SK-N-MC (cell line): ENCODE measurements at places on chromosomes 7 and 10.

DNA sequence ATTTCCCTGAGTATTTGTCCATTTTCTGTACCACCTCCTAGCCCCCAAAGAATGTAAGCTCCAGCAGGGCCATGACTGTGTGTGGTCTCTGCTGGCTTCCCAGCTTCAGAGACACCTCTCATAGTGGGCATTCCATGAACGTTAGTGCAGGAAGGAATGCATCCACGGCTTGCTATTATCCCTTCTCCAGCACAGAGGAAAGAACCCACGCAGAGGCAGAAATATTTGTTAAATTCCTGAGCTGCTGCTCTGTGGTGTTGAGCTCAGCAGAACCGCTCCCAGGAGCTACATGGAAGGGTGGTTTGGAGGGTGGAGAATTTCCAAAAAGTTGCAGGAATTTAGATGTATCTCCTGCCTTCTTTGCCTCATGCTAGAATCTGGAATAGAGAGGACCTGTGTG is 275.2 kb downstream of the POU6F2 start:
- no peak for DNase-seq

- DNase-seq: no peak
These were observed 181.6 kb upstream of the NFE2L3 start for GRCh38 chr7:25970356-25970755.

DNA sequence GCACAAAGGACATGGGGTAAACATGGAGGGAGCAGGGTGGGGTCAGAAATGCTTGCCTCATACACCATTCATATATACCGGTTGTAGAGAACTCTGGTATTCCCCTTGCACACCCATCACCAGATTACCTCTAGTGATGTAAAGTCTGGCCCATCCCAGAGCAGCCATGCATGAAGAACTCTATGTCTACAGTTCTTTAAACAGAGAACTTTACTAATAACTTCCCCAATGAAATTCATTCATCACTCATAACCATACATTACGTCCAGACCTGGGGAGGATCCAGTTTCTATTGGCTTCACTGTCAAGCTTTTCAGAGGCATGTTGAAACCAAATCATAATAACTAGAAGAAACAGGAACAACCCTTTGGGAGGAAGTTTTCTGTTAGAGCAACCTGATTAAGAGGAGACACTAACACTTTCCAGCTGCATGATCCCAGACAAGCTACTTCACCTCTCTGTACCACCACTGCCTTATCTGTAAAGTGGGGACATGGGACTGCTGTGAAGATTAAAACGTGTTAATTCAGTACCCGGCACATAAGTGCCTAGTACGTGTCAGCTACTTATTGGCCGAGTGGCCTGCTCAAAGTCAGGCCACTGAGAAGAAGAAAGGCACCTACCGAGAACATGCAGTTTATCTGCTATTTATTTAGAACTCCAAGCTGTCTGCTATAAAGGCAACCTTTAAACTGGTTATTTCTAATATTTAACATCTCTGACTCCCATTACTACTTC is 59.7 kb downstream of the IGF2BP3 start:
- no peak for DNase-seq

DNA sequence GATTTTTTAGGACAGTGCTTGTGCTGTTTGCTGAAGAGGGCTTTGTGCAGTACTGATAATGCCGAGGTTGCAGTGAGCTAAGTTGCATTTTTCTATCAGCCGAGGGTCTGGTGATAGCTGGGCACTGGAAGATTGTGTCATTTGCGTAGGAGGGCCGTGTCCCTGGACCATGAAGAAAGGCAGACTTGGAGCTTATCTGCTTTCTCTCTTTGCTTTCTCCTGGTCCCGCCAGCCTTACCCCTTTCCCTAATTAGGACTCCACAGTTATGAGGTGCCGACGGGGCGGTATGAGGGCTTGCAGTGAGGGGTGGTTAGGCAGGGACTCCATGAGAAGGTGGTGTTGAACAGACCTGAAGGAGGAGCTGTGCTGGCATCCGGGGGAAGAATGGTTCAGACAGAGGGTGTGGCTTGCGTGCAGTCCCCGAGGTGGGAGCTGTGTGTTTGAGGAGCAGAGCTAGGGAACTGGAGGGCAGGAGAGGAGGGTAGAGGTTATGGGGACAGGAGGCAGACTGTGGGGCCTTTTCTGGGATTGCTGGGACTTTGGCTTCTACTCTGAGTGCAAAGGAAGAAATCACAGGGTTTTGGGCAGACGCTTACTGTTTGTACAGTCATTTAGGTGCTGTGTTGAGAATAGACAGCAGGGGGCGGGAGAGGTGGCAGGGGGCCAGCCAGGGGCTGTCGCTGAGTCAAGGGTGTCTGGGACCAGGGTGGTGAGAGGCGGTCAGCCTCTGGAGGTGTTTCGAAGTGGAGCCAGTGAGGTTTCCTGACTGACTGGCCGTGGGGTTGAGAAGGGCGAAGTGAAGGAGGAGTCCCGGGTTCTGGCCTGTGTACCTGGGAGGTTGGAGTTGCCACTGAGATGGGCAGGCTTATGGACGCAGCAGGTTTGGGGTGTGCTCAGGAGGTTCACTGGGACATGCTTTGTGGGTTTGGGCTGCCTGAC is 43.4 kb downstream of the PRF1 start:
- DNase-seq: no peak

DNA sequence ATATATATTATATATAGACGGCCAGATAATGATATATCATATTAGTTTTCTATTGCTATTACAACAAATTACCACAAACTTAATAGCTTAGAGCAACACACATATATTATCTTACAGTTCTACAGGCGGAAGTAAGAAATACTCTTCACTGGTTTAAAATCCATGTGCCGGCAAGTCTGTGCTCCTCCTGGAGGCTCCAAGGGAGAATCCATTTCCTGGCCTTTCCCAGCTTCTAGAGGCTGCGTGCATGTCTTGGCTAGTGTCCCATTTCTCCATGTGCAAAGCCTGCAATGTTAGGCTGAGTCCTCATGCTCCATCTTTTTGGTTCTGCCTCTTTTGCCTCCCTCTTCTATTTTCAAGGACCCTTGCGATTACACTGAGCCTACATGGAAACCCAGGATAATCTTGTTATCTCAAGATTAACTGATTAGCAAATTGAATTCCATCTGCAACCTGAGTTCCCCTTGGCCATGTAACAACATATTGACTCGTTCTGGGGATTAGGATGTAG is 23.9 kb upstream of the PNLIPRP3 start:
- no peak for DNase-seq

- no peak for DNase-seq
These were observed 116.2 kb downstream of the HBP1 start for GRCh38 chr7:107284911-107285479.

DNA sequence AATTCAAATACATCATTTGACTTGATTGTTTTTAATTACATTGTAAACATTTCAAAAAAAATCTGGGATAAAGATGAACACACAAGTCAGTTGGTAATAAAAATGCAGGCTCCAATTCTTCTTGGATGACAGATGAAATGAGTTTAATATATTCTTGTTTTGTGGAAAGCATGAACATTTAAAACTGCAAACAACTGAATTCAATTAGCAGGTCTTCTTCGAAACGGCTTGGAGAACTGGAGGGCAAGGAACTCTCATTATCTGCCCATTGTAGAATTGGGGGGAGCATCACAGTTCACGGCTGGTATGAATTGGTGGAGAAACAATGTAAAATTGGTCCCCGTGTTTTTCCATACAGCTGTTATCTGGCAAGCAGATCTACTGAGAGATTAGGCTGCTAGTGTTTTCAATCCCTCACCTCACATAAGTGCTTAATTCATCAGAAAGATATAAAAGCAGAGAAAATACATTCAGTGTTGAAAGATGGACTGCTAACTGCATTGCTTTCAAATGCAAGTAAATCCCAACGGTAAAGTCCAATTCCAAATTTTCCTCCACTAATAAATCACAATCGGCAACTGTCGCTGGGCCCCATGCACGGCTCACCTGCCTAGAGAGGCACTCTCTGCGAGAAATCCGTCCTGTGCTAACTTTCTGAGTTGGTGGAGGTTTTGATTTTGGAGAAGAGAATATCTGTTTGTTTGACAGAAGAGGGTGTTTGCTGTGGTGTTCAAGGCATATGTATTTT is 199.5 kb downstream of the ZNF438 start:
- DNase-seq: no peak

DNA sequence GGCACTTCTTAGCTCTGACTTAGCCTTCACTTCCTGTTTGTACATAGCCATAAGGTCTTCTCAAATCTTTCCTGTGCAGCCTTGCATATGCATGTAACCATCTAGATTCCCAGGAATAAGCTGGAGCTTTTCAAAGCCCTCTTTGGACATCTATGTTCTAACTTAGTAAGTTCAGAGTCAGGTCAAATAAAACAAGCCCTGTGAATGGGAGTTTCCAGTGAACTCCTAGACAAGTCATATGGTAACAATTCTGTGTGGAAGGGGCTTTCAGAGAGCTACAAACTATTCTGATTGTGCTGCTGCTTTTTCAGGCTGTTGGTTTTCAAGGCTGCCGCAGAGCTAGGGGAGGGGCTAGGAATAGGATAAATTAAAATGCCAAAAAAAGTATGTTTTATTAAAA is 208.4 kb upstream of the AKR1E2 start:
- no peak for DNase-seq

DNA sequence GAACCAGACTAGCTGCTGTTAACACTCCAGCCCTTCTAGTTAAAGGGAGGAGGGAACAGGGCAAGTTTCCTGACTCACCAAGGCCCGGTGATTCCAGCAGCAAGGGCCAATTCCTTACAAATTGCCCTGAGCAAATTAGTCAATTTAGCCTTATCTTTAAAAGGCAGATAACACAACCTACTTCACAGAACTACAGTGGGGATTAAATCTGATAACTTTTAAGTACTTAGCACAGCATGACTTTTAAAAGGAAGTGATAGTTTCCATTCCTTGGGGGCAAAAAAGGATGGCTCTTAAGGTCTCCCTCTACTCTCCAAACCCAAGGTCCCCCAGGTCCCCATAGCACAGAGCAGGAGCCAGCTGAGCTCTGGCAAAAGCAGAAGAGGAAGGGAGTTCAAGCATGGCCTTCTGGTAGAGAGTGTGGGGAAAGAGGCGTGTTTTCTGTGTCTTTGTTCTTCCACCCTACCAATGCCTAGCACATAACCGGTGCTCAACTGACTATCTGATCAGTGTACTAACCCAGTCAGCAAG is 4.0 kb downstream of the CDCA7L start:
- DNase-seq: peak; percentile 12

DNA sequence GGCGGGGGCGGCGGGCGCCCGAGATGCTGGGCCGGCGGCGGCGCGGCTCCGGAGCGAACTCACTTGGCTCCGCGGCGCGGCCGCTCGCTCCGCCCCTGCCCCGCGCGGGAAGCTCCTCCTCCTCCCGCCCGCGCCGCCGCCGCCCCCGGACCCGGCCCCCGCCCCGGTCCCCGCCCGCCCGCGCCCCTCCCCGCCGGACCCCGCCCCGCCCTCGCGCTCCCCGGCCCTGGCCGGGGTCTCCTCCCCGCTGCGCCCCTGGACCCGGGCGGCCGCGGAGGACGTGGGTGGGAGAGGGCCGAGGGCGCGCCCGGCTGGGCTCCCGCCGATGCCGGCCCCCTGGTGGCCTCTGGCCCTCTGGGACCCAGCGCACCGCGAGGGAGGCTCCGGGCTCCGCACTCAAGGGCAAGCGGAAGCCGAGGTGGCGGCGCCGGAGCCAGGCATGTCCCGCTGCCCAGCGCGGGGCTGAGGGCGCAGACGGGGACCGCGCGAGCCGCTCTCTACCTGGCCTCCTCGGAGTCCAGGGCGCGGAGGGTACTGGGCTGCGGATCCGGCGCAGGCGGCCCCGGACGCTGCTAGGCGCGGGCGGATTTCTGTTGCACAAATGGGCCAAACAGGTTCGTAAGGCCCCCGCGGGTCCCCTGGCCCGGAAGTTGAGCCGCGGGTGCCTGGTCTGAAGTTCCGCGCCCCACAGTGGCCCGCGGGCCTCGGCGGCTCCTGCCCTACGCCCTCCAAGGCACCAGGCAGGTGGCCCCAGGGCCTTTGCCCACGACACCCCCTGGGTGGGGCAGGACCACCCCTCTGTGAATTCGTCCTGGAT is at the start of gene TCERG1L:
TCERG1L (minus strand) TSS at position 61 of the 817 bp plus-strand sequence. CDS start 86 bp downstream, outside the sequence.
- no peak for DNase-seq
